CD4-positive, alpha-beta memory T cell (primary cell): ENCODE measurements at places on chromosomes 1 and 21.

GRCh38 chr1:192801451-192801850 lies 7.4 kb upstream of the RGS2 start:
- no peak for DNase-seq

DNA sequence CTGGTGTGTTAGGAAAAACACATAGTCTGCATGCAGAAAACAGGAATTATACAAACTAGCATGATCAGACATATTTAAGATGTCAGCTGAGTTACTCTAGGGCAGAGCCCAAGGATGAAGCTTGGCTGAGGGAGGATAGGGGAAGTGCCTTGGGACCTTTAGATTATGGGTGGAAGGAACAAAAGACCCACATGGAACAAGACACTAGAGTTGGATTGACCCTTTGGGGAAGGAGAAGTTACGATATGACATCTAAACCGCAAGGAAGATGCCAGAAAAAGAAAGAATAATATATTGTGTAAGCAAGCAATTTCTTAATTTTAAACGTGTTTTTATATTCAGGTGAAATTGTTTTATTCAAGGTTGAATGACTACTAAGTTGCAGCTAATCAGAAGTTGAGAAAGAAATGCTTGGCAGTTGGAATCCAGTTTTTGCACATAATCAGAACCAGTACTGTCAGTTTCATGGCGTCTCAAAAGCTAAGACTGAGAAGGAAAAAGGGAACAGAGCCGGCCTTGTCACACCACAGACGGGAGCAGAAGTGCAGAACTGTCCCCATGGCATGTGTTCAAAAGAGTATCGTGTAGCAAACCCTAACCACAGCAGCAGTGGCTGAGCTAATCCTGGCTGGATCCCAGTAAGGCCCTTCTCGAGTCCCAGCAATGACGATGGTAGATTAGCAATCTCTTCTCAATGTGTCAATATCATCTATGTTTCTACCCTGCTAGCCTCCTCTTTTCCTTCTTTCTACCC lies 31.2 kb upstream of the IFNAR2 start:
- DNase-seq, result no peak

DNA sequence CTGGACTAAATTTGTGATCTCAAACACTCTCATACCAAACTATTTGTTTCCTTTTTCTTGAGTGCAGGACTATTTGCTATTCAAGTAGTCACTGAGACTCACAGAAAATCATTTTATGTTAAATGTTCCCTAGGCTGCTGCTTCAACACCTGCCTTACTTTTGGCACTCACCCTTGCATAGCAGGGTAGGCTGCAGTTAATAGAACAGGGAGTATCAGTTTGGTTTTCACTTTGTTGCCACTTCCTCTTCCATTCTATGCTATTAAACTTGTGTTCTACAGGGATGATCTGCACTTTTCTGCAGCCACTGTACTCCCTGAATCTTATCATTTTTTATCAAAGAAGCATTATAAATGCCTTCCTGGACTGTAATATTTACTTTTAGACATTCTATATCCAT lies 148.7 kb upstream of the PRMT6 start:
- no peak for DNase-seq

GRCh38 chr1:157915859-157916258 lies 74.3 kb upstream of the CD5L start:
- DNase-seq, result no peak

- no peak for DNase-seq
These were observed 228.7 kb upstream of the CAMK1G start for GRCh38 chr1:209354840-209355165.

DNA sequence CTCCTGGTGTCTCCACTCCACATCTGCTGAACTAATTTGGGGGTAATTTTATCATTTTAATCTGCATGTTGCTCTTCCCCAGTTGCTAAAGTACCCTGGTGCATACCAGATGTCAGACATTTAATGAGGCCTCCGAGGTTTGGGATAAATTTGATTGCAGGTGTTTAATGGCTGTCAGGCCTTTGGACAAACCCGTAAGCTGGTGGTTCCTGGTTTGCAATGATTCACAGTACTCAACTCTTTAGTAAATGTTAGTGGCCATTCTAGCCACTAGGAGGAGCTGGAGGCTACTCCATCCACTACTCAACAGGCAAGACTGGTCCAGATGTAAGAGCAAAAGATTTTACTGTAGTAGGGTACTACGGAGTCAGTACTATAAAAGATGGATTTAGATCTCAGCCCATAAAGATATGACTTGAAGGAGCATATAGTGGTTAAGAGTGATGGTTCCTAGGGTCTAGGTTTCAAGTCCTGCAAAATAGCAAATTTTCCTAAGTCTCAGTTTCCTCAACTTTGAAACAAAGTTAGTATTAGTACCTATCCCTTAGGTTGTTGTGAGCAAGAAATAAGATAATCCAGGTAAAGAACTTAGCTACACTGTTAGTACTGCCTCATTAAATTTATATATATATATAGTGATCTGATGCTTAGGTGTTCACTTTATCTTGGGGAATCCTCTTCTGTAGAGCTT lies 132.8 kb downstream of the SNX7 start:
- DNase-seq, result peak; percentile 72

DNA sequence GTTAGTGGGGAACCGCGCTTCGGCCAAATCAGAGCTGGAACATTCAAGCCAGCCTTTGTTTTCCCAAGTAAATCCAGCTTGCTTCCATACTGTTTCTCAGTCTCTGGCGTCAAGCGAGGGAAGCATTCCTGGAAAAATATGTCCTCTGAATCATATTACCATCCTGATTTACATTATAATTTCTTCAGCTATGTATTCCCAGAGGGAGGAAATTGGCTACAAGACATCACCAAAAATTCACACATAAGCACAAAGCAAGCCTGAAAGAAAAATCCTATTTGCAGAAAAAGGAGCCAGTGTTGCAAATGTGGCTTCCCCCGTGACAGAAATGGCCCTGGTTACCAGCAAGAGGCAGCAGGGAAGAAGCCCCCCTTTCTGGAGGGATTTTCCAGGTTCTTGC lies 233.3 kb downstream of the KCNJ6 start:
- no peak for DNase-seq

DNA sequence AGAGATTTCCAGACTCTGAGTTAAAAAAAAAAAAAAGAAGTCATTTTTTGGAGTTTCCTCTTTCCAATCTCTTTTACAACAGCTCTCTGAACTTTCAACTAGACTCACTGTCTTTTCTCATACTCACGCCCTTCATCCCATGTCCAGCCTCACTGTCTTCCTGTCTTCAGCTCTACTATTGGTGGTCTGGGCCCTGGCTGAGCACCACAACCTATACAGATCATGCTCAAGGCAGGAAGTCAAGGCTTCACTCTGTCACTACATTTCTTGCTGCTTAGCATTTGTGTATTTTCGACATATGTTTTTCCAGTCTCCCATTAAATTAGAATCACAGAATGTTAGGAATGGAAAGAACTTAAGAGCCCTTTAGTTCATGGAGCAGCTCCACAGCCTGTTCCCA lies 106.4 kb upstream of the PPP2R5A start:
- DNase-seq, result no peak

DNA sequence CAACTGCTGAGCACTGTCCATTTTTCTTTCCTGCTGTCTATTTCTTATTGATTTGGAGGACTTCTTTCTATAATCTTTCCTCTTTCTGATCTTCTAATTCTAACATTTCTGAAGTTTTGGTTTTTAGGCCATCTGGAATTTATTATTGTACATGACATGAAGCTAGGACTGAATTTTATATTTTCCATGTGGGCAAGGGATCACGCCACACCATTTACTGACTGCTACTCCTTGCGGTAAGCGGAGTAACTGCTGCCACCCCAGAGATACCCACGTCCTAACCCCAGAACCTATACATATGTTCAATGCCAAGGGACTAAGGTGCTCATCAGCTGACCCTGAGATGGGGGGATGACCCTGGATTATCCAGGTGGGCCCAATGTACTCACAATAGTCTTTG lies 70.6 kb downstream of the NPHP4 start:
- DNase-seq, result no peak

DNA sequence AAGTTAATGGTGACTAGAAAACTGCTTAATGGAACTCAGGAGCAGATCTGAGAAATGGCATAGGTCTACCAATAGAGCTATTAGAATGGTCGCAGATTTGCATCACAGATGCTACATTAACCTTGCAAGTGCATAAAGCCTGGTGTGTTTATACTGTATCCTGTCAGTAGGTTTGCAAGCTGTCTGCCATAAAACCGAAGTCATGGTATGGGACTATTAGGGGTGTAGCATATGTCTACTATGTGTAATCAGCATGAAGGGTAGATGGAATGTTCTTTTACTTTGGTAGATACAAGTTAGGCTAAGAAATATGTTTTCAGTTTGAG lies 574.2 kb upstream of the ADGRL2 start:
- DNase-seq, result no peak

DNA sequence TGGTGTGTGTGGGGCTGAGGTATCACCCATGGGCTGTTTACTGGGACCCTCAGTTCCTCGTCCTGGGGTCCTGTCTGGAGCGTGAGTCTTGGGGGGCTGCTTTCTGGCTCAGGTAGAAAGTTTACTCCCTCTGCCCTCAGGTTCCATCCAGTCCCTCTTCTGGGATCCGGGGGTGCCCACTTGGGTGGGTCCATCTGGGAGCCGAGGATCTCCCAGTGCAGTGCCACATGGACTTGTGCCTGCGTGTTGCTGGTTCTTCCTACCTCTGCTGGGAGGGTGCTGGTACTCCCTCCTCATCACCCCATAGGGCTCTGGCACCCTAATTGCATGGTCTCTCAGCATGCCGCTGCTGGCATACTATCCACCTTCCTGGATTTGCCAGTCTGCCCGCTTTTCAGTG lies 14.0 kb downstream of the SNAP47 start:
- no peak for DNase-seq

DNA sequence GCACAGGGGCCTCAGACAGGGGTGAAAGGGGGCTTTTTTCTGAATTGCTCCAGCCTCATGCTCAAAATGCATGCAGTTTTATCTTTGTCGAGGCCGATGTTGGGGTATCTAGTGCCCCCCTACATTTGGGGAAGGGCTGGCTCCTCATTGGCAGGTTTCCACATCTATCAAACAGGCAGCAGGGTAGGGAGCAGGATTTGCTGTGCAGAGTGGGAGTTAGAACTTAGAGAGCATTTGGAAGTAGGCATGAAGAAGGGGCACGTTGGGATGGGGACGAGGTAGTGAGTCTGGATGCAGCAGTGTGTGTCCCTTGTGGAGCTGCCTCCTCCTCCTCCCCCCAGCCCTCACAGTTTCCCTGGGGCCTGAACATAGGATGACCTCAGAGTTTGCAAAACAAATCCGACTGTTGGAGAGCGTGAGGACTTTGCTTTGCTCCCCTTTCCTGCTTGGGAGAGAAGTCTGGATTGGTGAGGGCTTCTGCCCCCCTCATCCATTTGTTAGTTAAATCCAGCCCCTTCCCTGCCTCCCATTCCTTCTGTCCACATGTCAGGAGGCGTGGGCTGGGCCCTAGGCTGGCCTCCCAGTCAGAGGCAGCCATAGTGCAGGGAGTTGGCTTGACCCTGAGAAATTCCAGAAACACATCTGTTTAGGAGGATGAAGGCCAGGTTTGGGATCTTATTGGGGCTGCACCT lies 36.9 kb upstream of the GPR37L1 start:
- no peak for DNase-seq

DNA sequence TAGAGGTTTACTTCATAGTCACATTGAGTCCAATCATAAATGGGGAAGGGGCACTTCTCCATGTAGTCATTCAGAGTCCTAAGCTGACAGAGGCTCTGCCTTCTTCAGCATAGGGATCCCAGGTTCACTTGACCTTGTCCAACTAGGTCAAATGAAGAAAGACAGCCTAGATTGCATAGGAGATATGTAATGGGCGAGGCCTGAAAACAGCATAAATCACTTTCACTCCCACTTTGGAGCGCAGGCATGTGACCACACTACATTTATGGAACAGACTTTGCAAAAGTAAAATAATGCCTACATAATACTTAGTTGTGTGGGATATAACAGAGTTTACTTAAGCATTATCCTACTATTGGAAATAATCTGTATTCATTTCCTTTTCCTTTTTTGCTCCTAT lies 51.7 kb downstream of the HOOK1 start:
- no peak for DNase-seq

DNA sequence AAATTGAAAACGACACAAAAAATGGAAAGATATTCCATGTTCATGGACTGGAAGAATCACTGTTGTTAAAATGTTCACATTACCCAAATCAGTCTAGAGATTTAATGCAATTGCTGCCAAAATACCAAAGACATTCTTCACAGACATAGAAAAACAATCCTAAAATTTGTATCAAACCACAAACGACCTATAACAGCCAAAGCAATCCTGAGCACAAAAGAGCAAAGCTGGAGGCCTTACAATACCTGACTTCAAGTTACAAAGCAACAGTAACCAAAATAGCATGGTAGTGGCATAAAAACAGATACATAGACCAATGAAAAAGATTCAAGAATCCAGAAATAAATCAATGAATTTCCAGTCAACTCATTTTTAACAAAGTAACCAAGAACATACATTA lies 1077.3 kb downstream of the KCNT2 start:
- no peak for DNase-seq

DNA sequence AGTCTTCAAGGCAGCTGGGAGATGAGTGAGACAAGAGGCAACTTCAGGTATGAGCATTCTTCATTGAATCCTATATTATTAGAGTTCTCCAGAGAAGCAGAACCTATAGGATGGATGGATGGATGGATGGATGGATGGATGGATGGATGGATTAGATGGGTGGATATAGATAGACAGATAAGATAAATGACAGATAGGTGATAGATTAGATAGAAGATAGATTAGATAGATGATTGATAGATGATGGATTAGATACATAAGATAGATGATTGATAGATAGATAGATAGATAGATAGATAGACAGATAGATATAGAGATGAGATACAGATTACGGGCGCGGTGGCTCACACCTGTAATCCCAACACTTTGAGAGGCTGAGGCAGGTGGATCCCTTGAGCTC lies 43.2 kb upstream of the SPOCD1 start:
- no peak for DNase-seq

GRCh38 chr1:238187575-238187949 lies 296.8 kb upstream of the ZP4 start:
- DNase-seq, result no peak

DNA sequence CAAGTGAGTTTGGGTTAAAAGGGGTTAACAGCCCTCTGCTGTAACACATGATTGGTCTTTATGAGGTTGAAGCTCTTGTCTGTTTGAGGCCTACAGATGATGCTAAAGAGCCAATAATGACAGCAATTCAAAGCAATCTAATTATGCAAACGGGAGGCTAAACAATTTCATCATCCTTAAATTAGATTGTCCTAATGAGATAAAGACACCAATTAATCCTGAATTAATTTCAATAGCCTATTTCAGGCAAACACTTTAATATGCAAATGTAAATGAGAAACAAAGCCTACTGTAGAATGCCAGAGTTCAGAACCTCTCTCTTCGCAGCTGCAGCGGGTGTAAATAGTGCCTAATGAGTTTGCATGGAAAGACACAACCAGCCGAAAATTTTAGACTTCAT lies 504.7 kb upstream of the PBX1 start:
- no peak for DNase-seq

- DNase-seq, result no peak
These were observed 15.2 kb downstream of the EXTL2 start for GRCh38 chr1:100879422-100879821.

GRCh38 chr1:94095112-94095637 lies 25.8 kb downstream of the ABCA4 start:
- no peak for DNase-seq

GRCh38 chr1:31036749-31037500 lies 28.6 kb downstream of the PUM1 start:
- DNase-seq, result no peak

- no peak for DNase-seq
These were observed 47.4 kb upstream of the WNT2B start for GRCh38 chr1:112461200-112461871.

GRCh38 chr1:165117482-165117881 lies 239.0 kb downstream of the LMX1A start:
- no peak for DNase-seq
